ENCODE measurements at places on chromosomes 2 and 18.

DNA sequence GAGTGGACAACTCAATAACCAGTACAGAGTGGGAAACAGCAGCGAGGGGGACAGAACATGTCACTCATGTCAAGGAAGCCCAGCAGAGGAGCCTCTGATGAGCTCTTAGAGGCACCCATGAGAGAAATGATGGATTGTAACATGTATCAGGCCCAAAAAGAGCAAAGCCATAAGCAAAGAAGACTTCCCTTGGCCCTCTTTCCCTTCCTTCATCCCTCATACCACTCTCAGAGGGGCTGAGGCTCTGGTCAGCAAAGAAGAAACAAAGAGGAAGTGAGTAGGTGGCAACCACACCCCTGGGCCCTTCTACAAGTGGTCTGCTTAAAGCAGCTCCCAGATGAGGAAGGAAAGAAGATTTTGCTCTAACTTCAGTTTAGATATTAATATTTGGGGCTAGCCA lies 112.8 kb downstream of the CDC42EP3 start:
- DNase-seq: no peak

GRCh38 chr18:21004726-21005125 lies 106.9 kb downstream of the ROCK1 start:
- no peak for DNase-seq

DNA sequence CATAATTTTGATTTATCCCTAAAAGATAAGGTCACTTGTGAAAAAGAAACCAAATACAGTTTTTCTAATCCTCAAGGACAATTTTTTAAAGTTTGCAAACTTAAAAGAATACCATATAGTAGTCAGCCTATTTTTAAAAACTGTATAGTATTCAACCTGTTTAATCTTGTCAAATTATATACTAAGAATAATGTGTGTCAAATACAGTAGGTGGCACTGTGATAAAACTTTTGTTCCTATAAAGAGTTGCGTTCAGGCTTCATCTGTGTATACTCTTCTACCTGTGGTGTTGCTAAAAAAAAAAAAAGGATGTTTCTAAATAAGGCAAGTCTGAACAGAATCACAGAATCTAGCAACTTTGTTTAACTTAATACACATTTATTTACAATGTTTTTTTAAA lies 68.6 kb downstream of the CCDC138 start:
- DNase-seq: no peak

GRCh38 chr18:73742957-73743356 lies 404.7 kb downstream of the FBXO15 start:
- no peak for DNase-seq

DNA sequence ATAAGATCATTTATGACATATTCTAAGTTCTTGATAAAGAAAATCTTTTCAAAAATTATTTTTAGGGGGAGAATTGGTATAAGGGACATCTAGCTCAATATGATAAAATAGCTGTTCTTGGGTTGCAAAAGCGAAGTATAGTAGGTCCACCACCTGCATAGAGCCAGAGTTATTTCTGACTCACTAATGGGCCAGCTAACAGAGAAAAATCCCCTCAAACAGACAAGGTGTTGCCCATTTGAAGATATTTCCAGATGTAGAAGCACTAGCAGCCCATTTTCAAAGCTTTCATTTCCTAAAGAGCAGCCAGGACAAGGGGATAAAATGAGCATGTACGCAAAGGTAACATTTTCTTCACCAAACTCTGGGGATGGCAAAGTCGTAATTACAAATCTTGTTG lies 165.7 kb upstream of the FN1 start:
- DNase-seq: no peak

- no peak for DNase-seq
Measured at GRCh38 chr2:233409286-233409991, 55.1 kb downstream of the DGKD start.

DNA sequence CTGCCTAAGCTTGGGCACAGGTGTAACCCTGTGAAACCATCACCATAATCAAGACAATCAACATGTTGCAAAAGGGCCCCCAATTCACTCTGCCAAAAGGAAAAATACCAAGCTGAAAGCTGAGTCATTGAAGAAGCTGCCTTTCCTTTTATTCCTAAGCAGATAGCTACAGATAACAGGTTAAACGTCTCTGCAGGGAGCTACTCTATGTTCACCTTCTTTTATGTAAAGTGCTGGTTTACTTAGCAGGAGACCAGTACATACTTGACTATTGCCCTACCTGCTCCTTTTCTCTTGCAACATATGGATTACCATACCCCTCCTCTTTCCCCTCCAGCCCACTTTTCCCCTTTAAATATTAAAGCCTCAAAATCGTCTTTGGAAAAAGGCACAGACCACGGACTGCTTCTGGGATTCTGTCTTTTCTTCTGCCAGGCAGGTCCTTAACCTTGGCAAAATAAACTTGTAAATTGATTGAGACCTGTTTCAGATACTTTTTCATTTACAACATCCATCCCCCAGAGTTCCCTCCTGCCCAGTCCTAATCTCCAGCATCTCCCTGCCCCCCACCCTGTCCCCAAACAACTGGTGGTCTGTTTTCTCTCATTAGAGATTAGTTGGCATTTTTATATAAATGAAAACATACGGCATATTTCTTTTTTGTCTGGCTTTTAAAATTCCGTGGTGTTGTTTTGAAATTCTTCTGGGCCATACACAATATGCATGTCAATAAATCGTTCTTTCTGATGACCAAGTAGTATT lies 37.8 kb upstream of the LDLRAD4 start:
- DNase-seq: no peak

- no peak for DNase-seq
Measured at GRCh38 chr18:61957801-61958516, 65.2 kb upstream of the RNF152 start.

DNA sequence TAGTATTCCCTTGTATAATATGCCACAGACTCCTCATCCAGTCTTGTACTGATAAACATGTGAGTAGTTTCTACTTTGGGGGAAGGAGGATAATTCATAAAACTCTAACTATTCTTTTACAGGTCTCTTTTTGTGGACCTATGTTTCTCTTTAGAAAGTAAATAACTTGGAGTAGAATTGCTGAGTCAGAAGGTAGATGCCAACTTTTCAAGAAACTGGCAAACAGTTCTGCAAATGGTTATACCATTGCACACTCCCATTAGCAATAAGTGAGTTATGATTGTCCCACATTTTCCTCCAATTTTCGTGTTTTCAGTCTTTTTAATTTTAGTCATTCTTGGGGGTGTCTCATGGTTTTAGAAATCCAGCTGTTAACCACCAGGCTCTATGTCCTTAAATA lies 477.2 kb upstream of the LRRTM4 start:
- no peak for DNase-seq

- DNase-seq: no peak
Measured at GRCh38 chr2:6657855-6658254, 207.9 kb downstream of the CMPK2 start.

DNA sequence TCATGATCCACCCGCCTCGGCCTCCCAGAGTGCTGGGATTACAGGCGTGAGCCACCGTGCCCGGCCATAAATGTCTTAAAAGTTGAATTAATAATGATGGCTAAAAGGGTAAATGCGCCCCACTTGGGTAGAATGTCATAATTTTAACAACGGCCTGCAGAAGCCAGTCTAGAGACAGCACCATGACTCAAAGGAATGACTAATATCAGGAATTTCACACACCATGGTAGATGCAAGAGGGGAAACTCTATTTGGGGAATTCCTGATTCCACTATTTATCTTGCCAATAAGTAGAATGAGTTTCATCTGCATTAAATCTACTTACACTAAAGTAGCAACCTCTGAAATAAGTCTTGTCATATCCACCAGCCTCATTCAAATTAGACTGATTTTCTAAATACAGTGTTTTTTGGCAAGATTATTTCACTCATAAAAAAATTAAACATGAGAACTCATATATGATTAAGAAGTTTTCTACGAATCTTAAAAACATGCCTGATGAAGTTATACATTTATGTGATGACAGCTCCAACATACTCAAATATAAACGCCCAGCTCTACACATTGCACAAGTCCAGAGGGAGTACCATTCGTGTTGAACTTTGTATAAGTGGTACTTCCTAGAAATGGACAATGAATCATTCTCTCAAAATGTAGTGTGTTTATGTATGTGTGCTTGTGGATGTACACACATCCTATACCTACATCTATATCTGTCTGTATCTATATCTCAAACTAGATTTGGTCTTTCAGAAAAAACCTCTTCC lies 309.7 kb downstream of the IRS1 start:
- no peak for DNase-seq

- no peak for DNase-seq
Measured at GRCh38 chr2:99066075-99066958, 75.2 kb upstream of the C2orf15 start.

DNA sequence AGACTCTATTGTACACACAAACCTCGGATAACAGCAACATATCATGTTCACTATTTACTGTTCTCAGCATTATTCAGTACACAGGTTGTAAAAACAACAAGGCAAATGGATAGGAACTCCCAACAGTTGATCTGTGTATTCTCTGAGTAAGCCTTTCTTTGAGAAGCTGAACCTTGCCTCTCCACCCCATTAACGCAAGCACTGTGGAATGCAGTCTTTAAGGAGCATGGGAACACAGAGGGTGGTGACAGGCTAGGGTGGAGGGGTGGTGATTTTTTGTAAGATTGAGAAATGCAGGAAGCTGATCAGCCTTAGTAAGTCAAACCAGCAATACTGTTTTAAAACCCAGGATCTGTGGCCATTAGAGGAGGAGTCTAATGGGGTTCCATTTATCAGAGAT lies 19.6 kb upstream of the SERPINB11 start:
- no peak for DNase-seq

- DNase-seq: no peak
Measured at GRCh38 chr2:73640946-73641766, 1.1 kb downstream of the NAT8 start.

DNA sequence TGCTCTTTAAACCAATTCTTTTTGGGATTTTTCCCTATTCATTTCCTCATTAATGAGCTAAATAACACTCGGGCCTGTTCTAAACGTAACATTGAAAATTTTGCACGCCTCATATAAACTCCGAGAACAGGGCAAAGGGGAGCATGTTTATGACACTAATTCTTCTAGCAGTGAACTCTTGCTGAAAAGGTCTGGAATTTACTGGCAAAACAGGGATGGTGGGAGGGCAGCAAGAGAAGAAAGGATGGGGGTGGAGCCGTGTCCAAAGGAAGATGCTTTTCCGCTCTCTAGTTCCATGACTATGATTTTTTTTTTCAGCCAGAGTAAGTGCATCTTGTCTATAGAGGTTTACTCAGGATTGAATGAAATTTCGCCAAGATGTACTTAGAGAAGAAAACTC lies 50.0 kb upstream of the IL1R1 start:
- DNase-seq: no peak

DNA sequence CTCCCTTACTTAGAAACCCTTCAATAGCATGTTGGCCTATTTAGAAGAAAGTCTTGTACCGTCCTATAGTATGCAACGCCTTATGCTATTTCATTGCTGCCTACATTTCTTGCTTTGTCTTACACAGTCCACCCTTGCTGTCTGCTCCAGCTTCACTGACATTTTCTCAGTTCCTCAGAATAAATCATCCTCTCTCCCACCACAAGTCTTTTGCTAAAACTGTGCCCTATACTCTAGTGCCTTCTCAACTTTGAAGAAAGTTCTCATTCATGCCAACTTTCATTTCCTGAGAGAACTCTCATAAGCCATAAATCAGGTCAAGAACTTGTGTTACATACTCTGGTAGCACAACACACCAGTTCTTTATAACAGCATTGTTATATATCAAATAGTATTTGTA lies 54.3 kb upstream of the COL3A1 start:
- no peak for DNase-seq

DNA sequence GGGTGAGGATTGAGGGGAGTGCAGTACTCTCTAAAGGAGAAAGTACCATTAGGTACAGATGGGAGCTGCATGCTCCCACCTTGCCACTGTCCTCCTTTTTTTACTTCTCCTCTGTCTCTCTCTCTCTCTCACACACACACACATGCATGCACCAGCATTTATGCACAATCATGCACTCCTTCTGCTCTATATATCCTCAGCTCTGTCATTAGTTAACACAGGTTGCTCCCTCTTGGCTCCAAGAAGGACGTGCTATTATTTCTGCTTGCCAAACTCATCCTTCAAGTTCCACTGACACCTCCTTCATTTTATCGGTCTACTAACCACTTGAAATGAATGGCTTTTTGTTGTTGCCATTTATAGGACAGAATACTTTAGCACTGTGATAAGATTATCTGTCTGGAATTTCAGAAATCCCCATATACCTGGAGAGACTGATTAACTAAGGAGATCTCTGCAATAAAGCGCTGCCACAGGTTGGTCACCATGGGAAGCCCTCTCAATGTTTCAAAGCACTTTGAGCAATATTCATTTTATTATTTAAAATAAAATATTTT lies 178.5 kb upstream of the TRIB2 start:
- no peak for DNase-seq

DNA sequence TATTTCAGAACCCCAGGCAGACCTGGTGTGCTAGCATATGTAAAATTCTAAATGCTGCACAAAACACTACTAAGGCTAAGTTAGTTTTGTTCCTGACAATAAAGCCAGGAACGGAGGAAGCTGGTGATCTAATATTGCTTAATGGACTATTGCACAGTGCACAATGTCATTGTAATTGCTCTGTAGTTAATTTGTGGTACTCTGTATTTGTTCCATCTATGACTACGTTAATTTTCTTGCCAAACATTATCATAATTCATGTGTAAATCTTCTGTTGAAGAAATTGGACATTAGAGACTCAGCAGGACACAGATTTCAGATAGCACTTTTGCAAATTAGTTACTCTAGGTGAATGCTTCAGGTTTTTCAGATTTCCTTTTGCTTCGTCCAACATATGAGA lies 232.3 kb downstream of the RIT2 start:
- no peak for DNase-seq

GRCh38 chr18:11290786-11291185 lies 141.4 kb upstream of the PIEZO2 start:
- DNase-seq: no peak

- no peak for DNase-seq
Measured at GRCh38 chr2:75798569-75798968, 87.9 kb upstream of the GCFC2 start.

GRCh38 chr2:198322275-198322674 lies 517.9 kb downstream of the PLCL1 start:
- no peak for DNase-seq

DNA sequence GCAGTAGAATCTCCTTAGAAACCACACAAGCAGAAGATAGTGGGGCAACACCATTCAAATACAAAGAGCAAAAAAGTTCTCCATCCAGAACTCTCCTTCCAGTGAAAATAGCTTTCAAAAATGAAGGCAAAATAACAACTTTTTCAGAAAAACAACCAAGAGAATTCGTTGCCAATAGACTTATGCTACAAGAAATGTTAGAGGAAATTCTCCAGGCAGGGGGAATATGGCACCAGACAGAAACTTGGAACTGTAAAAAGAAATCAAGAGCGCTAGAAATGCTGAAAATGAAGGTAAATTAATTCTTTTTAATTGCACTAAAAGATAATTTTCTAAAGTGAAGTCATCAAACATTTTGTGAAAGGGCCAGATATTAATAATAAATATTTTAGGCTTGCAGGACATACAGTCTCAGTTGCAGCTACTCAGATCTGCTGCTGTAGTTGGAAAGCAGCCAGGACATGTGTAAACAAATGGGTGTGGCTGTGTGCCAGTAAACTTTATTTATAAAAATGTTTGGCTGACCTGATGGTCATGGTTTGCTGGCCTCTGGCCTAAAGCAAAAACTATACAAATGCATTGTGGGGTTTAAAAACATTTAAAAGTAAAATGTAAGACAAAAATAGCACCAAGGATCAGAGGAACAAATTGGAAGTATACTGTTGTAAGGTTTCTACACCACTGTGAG lies 73.7 kb upstream of the TGFA start:
- DNase-seq: no peak

GRCh38 chr2:16908656-16909055 lies 243.0 kb upstream of the CYRIA start:
- DNase-seq: no peak

- no peak for DNase-seq
Measured at GRCh38 chr2:201172279-201172678, 10.7 kb upstream of the CASP10 start.
